SJCRH30 (cell line): ENCODE measurements at places on chromosomes 4 and X.
A peak's percentile ranks its signal among the peaks of the same experiment; 100 is the strongest.

GRCh38 chr4:107825072-107825824 lies 516 bp downstream of the SGMS2 start:
- DNase-seq = peak; percentile 48

DNA sequence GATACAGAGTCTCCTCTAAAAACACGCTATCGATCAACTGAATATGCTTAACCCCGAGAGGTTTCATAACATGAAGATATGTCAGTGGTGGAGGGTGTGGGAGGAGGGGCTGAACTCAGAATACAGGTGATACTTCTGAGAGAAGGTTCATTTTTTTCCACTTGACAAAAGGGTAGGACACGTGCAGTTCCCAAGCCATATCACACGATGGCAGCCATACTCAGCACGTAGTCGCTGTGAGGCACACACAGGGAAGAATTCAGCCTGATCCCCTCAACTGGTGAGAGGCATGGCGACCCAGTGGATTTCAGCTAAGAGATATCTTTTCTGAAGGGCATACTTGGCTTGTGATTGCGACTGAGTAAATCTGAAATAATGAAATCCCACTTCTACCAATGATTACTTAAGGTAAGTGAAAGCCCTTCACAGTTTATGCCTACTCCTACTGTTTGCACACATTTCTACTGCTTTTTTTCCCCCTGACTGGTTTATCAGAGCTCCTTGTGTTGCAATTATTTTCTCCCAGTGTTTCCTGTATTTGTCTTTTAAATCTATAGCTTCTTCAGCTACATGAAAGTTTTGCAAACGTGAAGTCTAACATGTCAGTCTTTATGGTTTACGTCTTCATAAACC lies 133.1 kb downstream of the CORIN start:
- peak; percentile 14 for DNase-seq

- DNase-seq = no peak
These were observed 423.1 kb downstream of the BCOR start for GRCh38 chrX:39674490-39675161.

GRCh38 chrX:100424012-100424411 lies 13.9 kb upstream of the PCDH19 start:
- no peak for DNase-seq

GRCh38 chr4:26520728-26521450 lies 30.6 kb upstream of the CCKAR start:
- no peak for DNase-seq

DNA sequence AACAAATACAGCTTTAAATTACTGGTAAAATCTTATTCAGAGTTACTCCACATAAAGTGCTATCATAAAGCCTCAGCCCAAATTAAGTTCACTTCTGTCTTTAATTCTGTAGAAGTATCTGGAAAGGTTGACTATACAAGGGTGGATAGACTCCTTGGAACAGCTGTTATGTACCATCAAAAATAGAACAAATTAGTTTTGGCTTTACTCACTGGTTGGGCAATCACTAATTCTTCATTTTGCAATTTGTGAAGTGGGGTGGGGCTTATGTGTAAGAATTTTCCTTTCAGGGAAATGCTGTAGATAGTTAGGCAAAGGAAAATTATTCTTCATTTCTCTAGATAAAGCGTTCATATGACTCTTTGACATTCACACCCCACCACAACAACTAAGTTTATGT lies 7.8 kb downstream of the DIAPH2 start:
- no peak for DNase-seq

DNA sequence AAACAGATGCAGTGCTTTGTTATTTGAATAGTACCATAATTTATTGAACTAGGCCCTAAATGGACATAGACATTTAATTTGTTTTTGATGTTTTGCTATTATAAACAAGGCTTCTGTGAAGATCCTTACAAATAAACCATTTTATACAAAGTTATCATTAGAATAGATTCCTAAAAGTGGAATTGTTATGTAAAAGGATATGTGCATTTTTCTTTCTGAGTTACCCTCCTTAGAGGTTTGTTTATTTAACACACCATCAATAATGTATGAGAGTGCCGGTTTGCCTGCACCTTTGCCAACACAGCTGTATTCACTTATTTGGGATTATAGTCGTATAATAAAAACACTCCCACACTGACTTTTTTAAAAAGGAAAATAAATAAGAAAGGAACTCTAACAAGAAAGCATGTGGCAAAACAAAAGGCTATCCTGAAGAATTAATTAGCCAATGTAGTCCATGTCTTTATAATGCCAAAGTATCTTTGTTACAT lies 84.8 kb downstream of the PAK3 start:
- DNase-seq = peak; percentile 59

GRCh38 chr4:167222099-167222498 lies 12.2 kb downstream of the SPOCK3 start:
- no peak for DNase-seq

DNA sequence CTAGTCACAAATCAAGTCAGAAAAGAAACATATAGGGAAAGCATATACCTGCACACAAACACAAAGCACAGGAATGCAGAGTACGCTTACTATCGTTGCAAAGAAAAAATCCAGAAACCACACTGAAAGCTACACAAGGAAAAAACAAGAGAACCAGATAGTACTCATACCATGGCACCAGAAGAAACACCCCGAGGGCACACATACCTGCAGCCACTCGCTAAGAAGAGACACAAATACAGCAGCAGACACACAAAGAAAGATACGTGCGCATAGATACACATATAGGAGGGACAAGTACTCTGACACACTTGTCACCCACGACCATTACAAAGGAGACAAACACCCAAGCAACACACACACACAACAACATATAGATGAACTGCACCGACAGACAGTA lies 1.4 kb upstream of the SLC38A5 start:
- DNase-seq = no peak

- DNase-seq = no peak
These were observed 36.8 kb downstream of the SRPX2 start for GRCh38 chrX:100680756-100681155.

DNA sequence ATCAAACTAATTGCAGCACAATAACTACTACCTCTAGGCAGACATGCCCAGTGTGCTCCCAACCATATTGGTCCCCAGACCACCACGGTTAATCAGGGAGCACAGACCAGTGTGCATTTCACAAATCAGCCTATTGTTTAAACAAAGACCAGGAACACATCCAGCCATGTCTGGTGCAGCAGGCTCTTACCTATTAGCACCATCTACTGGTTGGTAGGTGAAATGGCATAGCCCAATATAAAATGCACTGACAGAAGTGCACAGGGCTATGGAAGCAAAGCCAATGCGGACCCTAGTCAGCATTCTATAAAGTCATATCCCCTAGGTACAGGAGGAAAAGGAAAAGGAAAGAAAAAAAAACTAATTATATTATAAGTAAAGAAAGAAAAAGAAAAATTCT lies 15.5 kb upstream of the CYLC1 start:
- peak; percentile 2 for DNase-seq

DNA sequence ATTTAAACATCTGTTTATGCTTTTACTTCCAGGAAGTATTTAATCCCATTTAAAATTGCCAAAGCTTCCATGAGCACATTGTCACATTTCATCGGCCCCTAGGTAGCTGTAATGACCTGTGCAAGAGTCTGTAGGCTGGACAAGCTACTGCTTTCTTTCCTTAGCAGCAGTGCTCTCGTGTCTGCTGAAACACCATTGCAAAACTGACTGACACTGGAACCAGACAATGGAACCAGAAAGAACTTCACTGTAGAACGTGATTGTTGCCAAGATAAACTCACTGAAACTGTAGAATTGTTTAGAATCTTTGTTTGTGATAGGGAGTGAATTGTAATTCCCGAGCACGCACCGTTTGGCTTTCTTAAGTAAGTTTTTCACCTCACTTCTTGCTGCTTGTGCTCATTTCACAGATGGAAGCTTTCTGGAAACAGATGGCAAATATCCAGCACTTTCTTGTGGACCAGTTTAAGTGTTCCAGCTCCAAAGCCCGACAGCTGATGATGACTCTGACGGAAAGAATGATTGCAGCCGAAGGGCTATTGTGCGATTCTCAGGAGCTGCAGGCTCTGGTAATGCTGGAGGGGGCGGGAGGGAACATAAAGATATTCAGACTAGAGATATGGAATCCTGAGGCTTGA lies 36.9 kb downstream of the EVC start:
- no peak for DNase-seq

GRCh38 chr4:180636696-180637404 lies 1606.4 kb upstream of the TENM3 start:
- no peak for DNase-seq

DNA sequence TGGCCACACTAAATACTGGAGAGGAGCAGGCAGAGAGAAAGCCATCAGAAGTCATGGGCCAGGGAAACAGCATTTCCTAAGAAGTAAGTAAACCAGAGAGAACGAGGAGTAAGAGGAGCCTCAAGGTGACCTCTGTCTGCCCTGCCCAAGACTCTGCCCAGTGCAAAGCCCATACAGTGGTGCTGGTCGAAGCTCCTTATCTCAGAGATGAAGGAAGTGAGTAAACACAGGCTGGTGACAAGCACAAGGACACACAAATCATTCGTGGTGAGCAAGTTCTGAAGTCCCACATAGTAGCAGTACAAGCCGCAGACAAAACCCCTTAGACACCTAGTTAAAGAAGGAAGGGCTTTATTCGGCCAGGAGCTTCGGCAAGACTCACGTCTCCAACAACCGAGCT lies 62.7 kb downstream of the DCTD start:
- DNase-seq = no peak

DNA sequence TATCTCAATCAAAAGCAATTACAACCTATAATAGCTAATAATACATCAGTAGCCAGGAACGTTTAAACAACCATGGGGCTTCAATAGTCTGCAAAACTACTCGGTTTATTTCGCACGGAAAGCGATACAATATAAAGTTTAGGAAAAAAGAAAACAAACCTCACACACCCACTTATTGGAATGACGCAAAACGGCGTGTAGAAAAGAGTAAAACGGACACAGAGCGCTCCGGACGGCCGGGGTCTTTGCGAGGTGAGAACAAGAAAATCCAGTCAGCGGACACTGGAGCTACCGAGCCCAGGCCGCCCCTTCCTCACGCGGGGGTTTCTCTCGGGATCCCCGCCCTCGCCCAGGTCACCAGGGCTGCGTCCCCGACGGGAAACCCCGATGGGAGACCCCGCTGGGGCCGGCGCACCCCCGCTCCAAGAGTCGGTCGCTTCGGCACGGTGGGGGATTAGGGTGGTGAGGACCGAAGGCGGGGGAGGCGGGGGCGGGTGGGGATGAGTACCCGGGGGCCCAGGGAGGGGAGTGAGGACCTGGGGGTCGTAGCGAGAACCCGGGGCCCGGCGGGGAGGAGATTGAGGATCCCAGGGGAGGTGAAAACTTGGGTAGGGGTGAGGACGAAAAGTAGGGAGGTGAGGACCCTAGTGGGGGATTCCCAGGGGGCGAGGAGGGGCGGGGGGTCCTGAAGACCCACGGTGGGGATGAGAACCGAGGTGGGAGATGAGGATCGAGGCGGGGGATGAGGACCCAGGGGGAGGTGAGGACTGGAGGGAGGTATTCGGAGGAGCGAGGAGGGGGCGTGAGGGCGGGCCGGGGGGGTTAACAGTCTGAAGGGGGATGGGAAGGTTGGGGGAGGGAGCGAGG lies 737 bp downstream of the NELFA start:
- no peak for DNase-seq

DNA sequence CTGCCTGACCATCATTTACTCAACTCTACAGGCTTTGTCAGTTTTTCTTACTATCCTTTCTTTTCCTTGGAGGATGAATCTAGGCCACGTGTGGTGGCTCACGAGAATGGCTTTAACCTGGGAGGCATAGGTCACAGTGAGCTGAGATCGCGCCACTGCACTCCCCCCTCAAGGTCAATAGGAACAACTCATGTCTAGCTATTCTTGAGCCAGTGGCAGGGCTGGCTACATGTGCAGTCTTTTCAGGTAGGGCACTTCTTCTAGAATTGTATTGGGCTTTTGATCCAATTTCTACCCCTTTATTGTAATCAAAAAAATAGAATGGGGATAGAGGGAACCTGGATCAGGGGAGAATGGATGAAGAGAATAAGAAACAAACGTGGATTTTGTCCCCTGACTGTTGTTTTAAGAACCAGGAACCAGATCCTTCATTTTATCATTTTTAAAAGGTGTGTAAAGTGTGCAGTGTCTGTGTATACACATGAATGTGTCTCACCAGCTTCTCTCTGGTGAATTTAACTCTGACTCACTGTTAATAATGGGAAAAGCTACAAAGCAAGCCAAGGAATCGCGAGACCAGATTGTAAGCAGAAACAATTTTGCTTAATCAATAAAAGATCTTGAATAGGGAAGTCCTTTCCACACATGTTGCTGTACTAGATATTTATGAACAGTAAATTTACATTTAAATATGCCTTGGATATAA lies 283.9 kb upstream of the GPC4 start:
- no peak for DNase-seq

DNA sequence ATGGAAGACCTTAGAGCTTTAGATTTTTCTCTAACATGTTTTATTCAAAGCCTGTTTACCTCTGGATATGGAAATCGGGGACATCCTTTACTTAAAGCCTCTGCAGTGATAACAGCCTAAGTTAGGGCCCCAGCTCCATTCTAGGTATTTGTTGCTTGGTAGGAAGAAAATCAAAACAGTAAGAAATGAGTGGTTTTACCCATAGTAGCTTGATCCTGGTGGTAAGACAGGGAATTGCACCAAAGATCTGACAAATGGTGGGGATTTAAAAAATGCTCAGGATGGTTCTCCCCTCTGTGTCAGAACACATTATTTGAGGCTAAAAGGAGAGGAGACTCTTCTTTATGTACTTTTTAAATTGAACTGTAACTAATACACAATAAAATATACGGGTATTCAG lies 52.4 kb downstream of the AFF2 start:
- DNase-seq = no peak

DNA sequence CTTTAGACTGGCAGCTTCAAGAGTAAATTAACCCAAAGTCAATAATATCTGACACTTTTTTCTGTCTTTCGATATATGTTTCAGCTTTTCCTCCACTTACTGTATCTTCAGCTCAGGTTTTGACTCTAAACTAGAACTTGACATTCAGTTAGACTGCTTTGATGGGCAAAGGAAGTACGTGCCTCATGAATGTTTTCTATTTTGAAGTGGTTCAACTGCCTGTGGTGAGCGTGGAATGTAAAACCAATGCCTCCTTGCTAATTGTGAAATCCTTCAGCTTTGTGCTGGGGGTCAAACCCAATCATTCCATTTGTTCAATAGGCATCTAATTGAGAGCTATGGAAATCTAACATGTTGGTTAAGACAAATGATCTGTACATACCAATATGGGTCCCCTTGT lies 857.0 kb upstream of the HTR2C start:
- DNase-seq = no peak

DNA sequence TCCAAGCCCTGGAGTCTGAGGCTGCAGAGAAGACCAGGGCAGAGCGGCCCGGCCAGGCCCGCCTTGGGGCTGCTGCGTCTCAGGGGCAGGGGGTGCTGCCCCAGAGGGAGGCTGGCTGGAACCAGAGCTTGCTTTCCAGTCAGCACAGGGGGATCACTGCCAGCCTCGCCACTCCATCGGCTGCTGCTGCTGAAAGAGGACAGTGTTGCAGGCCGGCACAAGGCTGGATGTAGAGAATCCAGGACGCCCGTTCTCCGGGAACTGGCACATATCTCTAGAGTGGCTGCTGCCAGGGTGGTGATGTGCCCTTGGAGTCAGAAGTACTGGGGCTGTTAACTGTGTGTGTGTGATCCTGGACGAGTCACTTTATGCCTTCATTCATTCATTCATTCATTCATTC lies 31.9 kb upstream of the SORCS2 start:
- DNase-seq = no peak

GRCh38 chr4:16794816-16795445 lies 103.5 kb downstream of the LDB2 start:
- peak; percentile 70 for DNase-seq

GRCh38 chrX:21989384-21989783 lies 42.7 kb upstream of the PHEX start:
- DNase-seq = no peak
